Adipocyte (in vitro differentiated cells): ENCODE measurements at places on chromosomes 11 and 22.
A peak's percentile ranks its signal among the peaks of the same experiment; 100 is the strongest.

DNA sequence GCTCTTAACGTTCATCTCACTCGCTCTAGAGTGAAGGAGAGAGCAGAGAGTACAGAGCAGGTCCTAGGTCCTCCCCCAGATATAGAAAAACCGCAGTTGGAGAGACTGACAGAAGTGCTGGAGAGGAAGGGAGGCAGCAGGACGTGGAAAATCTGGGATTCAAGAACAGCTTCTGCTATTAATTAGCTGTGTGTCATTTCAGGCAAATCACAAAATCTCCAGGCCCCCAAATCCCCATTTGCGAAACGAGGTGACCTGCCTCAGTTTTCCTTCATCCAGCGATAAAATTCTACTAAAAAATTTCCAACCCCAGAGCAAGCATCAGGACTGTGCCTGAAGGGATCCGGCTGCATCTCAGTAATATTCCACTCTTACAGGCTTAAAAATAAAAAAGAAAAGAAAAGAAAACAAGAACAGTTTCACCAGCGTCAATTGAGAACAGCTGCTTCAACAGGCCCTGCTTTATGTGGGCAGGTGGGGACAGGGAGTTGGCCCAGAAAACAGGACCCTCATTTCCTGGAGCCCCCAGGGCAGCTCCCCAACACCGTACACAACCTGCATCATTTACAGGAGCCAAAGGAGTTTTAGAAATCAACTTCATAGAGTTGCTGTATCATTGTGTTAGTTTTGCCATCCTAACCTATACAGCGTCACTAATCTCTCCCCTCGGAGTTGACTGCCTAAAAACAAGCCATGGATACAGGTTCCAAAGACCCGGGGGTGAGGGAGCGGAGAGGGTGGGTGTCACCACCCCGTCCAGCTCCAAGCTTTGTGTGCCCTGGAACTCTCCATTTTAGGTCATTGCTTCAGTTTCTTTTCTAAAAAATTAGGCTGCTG is 2.3 kb upstream of the MALAT1 start:
- DNase-seq, result peak; percentile 81

DNA sequence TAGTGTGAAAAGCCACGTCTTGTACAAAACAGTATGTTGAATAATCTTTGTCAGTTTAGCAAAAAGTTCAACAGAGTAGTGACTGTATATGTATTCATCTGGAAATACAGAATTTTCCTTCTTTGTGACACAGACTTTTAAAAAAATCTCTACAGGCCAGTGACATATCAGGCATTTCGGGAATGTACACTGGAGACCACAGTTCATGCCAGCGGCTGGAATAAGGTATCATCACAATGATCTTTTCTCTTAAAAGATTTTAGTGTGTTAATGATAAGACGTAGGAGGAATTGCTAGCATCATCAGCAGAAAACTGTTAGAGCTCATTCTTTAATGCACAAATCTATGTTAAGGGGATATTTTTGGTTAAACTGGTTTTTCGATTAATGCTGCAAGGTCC is 57.4 kb downstream of the BCL2L13 start:
- DNase-seq, result peak; percentile 52

GRCh38 chr11:11521306-11522002 is 100.4 kb downstream of the GALNT18 start:
- no peak for DNase-seq

GRCh38 chr11:117654281-117655255 is 142.4 kb downstream of the DSCAML1 start:
- no peak for DNase-seq

GRCh38 chr11:125445731-125446130 is 50.3 kb downstream of the FEZ1 start:
- DNase-seq, result no peak

DNA sequence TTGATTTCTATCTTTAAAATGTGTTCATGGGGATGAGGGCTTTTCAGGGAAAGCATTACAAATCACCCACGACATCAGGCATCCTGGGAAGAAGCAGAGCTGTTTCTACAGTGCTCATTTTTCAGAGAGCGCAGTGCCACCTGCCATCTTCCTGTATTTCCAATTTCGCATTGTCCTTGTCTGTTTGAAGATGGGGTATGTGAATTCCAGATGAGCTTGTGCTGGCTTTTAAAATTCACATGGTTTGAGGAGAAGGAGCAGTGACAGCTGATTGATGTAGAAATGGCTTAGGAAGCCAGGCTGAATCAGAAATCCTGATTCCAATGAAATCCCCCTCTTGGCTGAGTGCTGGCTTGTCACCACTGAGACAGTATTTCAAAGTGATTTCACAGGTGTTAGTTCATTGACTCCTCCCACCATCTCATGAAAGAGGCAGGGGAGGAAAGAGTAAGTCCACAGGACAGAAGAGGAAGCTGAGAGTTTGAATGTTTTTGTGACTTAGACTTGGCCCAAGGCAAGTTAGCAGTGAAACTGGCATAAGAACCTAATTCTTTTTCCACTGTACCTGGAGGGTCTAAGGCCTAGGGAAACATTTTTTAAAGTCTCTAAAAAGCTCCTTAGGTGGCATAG is 344.6 kb upstream of the C11orf87 start:
- no peak for DNase-seq

DNA sequence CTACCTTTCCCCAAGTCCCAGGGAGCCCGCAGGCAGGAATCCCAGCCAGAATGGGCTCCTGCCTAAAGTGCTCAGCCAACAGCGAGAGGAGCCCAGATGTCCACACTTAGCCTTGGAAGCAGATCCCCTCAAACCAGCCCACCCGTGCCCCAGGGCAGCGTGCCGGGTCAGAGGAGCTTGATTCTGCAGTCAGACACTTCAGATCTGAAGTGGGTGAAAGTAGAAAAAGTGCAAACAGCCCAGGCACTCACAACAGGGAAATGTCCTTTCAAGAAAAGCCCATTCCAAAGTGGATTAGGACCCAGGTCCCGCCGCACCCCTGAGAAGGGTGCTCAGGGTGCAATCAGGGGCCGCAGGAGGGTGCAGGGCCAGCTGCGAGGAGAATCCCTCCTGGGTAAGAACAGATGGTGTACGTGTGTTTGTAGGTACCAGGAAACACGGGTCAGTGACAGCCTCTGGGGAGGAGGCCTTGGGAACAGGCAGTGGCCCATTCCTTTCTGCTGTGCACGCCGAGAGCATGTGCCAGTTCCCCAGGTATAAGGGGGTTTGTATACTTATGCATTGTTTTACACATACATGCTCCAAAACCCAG is 17.7 kb downstream of the ELFN2 start:
- no peak for DNase-seq
